ENCODE measurements at places on chromosomes 3 and 15. TPM values are rescaled to one million over a fixed set of nuclear protein-coding genes. Genes with fewer than 3 reads are reported as not detected.

GRCh38 chr15:91938136-91938535 is 84.6 kb downstream of the SLCO3A1 start:
- peaks cover 16% of the 10 kb centered on the region for H3K4me1 ChIP-seq
- no peaks in the 10 kb centered on the region for H3K27me3 ChIP-seq
- no peak for DNase-seq
- no peak overlapping the region for H3K27ac ChIP-seq
- H3K4me3 ChIP-seq: no peak overlapping the region

DNA sequence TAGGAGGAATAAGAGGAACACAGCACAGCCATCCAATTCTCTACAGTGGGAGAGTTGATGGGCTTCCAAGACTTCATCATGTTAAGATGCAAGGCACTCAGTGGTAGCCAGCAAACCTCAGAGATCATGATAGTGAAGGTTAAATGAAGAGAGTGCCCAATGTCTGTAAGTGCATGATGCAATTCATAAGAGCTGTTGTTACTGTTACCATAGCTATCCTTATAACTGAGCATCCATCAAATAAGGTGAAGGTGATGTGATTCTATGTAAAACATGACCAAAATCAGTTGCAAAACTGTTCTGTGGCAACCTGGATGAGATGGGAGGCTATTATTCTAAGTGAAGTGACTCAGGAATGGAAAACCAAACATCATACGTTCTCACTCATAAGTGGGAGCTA is 289.7 kb downstream of the MAGI1 start:
- DNase-seq: no peak
- H3K27ac ChIP-seq: no peak overlapping the region
- no peaks in the 10 kb centered on the region for H3K36me3 ChIP-seq
- no peaks in the 10 kb centered on the region for H3K4me1 ChIP-seq
- H3K27me3 ChIP-seq: no peaks in the 10 kb centered on the region

DNA sequence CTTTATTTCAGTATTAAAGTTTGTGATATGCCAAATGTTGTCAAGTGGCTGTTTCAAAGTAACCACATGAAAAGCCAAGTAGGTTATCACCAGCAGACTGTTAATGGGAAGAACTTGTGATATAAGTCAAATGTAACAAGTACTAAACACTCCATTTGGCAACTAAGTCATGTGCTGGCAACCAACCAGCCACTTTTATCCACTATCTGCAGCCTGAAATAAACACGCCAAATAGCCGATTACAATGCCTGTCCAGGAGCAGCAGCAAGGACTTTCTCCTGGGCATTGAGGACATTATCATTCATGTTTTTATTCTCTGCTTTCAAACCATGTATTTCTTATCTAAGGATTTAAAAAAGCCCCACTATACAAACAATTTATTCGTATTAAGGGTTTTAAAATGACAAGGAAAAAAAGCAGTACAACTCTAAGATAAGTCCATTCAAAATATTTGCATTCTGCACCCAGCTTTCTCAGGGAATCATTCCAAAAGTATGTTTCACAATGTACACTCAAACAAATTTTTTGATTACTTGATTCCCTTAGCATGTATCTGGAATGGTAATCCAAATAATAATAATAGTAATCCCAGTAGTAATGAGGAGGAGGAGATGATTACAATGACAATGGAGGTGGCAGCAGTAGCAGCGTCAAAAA is 448.6 kb downstream of the ERC2 start:
- H3K4me3 ChIP-seq: no peak overlapping the region
- no peaks in the 10 kb centered on the region for H3K36me3 ChIP-seq
- no peak overlapping the region for H3K27ac ChIP-seq
- no peaks in the 10 kb centered on the region for H3K27me3 ChIP-seq
- DNase-seq: no peak

GRCh38 chr3:130383424-130383823 is 38.0 kb downstream of the COL6A5 start:
- DNase-seq: no peak
- no peaks in the 10 kb centered on the region for H3K4me1 ChIP-seq
- no peaks in the 10 kb centered on the region for H3K27me3 ChIP-seq
- H3K4me3 ChIP-seq: no peak overlapping the region

- H3K36me3 ChIP-seq: no peaks in the 10 kb centered on the region
- peak overlapping the region; percentile 89 for H3K4me3 ChIP-seq
- H3K4me1 ChIP-seq: peaks cover 18% of the 10 kb centered on the region
- no peak for DNase-seq
These were observed 1.2 kb downstream of the FAM98B start for GRCh38 chr15:38455092-38455491.

Gene SPESP1
- total RNA-seq: 1.5 TPM

- H3K4me3 ChIP-seq: no peak overlapping the region
- H3K36me3 ChIP-seq: no peaks in the 10 kb centered on the region
- H3K4me1 ChIP-seq: no peaks in the 10 kb centered on the region
- no peak for DNase-seq
- no peak overlapping the region for H3K27ac ChIP-seq
- no peaks in the 10 kb centered on the region for H3K27me3 ChIP-seq
These were observed 68.2 kb downstream of the SEMA5B start for GRCh38 chr3:122959339-122959738.

Gene GOLGA6L7
- total RNA-seq: not detected

DNA sequence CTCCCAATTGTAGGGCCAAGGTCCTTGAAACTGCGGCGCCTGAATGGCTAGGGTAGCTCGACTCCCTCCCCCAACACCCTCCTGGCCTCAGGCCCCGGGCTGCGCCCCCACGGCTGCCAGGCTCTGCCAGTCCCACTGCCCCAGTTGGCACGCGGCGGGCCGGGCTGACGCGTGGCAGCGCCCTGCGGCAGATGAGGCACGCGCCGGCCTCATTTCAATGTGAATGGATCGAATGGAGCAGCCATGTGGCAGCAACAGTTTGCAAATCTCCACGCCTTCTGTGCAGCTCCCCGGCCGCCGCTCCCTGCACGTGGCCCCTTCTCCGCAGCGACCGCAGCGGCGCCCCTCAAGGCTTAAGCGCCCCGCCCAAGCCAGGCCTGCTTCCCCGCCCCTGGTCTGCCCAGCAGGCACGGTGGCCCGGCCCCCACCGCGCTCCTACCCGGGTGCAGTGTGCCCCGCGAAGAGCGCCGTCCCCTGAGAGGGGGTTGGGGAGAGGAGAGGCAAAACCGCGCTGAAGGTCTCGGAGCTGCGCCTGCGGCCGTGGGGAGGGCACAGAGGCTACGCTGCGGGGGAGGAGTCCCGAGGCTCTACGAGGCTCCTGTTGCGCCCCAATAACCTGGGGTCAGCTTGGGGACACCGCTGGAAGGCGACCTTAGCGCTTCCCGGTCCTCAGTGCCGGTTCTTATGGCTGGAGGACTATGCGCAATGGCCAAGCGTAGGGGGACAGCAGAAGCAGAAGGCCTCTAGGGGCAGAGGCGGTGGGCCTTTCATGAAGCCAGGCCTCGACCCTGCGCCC is 3.1 kb upstream of the DLL4 start:
- no peak overlapping the region for H3K27ac ChIP-seq
- H3K4me1 ChIP-seq: peaks cover 65% of the 10 kb centered on the region
- peaks cover 50% of the 10 kb centered on the region for H3K27me3 ChIP-seq
- DNase-seq: no peak
- H3K4me3 ChIP-seq: peak overlapping the region; percentile 24

- DNase-seq: no peak
- peaks cover 3% of the 10 kb centered on the region for H3K4me1 ChIP-seq
- no peak overlapping the region for H3K4me3 ChIP-seq
- no peaks in the 10 kb centered on the region for H3K27me3 ChIP-seq
These were observed 112.4 kb downstream of the C3orf70 start for GRCh38 chr3:185040425-185040824.
